ENCODE measurements at places on chromosomes 6 and 20.

DNA sequence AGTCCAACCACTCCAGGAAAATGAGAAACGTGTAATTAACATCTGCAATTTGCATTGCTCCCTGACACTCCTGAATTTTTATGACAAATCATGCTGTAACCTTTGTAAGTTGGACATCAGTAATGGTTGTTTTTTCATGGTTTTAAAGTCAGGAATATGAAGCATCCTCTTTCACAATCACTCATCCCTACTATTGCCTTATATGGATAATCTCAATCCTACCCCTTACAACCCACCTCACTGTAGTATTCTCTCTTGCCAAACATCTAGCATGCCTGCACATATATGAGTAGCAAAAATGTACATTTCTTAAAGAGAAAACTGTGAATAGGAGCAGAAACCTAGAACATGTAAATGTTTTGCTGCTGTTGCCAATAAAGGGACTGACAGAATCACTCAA, 729.5 kb downstream of the KIF16B start:
- no peak for DNase-seq

DNA sequence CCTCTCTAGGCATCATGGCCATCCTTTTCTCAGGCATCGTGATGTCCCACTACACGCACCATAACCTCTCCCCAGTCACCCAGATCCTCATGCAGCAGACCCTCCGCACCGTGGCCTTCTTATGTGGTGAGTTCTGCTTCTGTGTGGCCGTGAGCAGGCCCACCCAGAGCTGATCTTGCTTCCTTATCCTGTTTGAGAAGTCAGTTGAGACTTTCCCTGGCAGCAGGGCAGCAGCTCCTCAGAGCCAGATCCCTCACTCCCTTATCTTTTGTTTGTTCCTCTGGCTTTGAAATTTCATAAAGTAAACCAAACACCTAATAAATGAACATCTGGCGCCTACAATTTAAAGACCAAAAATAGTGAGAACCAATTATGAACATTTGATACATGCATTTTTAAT, 40.6 kb downstream of the SPATA2 start:
- DNase-seq, result no peak

- no peak for DNase-seq
Observed at GRCh38 chr20:37267667-37268313, 6.2 kb upstream of the GHRH start.

DNA sequence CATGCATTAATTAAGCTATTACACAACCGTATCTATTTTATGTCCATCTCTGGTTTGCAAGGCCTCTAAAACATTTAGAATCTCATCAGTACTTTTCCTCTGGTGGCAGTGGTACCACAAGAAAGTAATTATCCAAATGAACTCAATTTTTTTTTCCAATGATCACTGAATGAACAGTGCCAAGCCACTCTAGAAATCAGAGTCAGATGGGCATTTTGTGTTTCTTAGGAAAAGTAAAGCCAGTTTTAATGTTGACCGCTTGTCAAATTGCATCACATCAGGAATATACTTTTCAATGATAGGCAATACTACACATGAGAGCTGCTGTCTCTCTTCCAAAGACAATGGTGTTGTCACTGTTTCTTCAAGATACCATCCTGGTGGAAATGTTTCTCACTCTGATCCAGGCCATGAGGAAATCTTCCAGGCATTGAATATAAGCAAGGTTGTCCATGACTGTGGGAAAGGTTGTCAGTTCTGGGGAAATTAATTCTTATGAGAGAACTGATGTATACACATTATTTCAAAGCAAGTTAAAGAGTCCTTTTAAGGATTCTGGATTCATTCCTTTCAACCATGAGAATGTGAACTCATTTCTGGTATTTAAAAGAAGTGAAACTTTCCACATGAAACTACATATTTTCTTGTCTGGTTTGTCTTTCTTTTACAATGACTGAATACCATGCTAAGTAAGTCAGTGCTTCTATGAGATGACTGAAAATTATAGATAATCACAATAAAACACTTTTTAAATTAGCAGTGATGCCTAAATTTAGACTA, 108.8 kb upstream of the TCF21 start:
- no peak for DNase-seq

DNA sequence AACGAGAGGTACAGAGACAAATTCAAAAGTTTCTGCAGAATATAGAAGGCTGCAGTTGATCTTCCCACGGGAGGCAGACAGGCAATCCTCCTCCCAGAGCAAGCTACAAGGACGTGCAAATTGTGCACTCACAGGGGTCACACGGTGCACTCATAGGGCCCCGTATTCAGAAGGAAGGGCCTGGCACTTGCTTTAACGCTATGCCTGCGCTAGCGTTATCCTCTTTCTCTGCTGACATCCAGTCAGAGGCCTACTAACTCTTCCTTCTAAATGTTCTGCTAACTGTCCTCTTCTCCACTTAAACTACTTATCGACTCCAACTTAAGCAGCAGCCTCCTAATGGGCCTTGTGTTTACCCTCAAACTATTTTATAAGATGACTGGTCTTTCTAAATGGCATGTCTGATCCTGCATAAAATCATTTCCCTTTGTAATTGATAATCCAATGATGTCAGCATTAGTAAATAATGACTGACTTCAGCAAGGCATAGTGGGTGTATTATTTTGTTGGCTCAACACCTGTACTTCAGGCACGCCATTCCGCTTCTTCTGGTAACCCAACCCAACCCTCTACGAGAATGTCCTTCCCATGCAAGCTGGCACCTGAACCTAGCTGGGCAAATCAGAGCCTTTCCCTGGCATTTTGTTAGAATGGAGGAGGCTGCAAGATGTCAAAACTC, 2.2 kb downstream of the IFNGR1 start:
- no peak for DNase-seq

- no peak for DNase-seq
Observed at GRCh38 chr6:39426073-39426456, 103.6 kb upstream of the KCNK16 start.

DNA sequence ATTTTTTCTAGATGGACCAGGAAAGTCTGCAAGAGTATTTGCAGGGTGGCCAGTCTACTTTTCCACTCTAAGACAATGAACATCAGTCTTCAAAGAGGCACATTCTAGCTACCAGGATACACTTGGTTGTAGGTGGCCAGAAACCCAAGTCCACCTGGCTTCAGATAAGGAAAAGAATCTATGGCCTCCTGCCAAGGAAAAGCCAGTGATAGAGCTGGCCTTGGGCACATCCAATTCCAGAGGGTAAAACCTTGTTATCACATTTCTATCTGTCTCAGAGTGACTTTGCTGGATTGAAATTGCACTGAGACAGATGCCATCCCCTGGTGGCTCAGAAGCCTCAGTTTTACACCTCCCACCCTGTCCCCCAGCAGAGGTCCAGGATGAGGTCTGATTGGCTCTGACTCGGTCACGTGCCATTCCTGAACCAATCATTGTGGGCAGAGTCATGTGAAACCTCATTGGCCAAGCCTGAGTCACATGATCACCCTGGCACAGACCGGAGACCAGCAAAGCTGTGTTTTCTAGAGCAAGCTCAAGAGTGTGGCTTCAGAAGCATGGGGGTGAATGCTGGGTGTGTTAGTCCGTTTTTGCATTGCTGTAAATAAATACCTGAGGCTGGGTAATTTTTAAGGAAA, 497.4 kb upstream of the SULF2 start:
- DNase-seq, result no peak

DNA sequence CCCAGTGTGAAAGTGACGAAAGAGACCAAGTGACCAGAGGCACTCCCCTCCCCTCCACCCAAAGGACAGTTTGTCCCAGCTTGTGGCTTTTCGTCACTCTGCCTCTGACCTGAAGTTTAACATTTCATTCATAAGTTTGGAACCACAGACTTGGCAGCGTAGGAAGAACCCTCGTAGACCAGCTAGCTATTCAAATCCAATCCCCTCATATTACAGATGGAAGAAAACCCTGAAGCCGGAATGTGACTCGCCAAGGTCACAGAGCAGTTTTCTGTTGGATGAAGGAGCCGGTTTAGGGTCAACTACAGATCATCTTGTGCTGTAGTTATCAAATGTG, 3.9 kb upstream of the SYS1 start:
- no peak for DNase-seq

GRCh38 chr6:31203345-31203979, 33.0 kb upstream of the POU5F1 start:
- DNase-seq, result peak; percentile 58

DNA sequence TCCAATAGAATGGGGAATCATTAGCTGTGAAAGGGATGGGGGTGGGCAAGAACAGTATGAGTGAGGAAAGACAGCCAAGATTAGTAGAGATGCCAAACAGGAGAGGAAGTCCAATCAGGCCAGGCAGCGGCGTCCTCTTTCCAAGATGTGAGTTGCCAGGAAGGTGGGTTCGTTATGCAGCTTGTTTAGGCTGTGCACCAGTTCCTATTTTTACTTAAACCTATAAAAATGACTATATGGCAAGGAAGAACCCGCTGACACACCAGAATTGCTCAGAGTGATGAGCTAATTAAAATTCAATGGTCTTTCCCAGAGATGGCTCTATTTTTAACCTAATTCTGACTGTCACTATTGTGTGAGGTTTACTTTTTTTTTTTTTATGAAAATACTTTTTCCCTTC, 88.2 kb downstream of the SLC22A23 start:
- DNase-seq, result no peak

- DNase-seq, result no peak
Observed at GRCh38 chr6:4969609-4970285, 34.1 kb downstream of the RPP40 start.

- DNase-seq, result no peak
Observed at GRCh38 chr6:80548532-80548931, 442.1 kb downstream of the BCKDHB start.

GRCh38 chr20:59010995-59011873, 4.2 kb upstream of the CTSZ start:
- no peak for DNase-seq

- DNase-seq, result no peak
Observed at GRCh38 chr6:46756469-46757213, 9.9 kb downstream of the ANKRD66 start.

DNA sequence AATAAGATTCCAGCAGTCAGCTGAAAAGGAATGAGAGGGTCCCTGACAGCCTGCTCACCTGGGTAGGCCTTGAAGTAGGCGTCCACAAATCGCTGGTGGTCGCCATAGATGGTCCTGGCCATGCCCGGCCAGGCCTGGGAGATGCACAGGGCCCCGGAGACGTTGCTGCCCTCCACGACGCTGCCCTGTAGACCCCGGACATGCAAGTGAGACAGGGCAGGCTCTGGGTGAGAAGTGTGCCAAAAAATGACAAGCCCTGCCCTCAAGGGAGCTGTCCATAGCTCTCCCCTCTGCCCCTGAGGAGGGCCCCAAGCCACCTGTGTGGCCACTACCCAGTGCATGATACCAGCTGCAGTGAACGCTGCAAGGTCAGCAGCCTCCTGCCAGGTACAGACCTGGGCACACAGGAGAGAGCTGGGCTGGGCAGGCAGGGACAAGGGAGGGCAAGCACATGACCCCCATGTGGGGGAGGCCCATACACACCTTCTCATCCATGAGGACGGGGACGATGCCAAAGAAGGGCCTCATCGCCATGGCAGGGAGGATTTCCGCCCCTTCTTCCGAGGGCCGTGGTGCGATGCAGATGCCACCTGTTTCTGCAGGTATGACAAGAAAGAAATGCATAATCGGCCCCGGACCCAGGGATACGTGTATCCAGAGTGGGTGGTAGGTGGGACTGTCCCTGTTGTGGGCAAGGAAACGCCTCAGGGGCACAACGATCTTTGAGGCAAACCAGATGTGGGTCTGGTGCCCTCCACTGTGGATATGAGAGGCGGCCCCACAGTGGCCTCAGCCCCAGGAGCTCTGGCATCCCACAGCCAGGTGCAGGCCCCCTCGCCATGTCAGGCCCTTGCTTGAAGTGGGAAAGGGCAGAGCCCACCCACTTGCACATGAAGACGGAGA, 21.2 kb upstream of the APMAP start:
- no peak for DNase-seq

- no peak for DNase-seq
Observed at GRCh38 chr6:87723170-87724078, 21.4 kb upstream of the AKIRIN2 start.

GRCh38 chr6:30002871-30003270, 58.2 kb upstream of the POLR1H start:
- DNase-seq, result no peak

DNA sequence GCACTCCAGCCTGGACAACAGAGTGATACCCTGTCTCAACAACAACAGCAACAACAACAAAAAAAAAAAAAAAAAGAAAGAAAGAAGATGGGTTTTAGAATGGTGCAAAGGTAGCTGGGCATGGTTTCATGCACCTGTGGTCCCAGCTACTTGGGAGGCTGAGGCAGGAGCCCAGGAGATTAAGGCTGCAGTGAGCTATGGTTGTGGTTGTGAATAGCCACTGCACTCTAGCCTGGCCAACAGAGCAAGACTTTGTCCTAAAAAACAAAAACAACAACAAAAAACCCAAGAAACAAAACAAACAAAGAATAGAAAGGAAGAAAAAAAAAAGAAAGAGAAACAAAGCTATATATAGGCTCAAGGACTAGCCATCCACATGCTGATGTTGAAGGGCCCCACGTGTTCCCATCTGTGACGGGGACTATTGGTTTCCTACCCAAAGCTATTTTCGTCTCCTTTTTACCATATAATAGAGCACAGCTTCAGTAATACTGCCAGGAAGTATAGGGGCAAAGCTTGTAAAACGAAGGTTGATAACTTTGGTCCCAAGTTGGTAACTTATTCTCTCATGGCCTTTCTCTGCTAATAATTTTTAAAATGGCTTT, 7.9 kb upstream of the EEF1E1 start:
- no peak for DNase-seq

GRCh38 chr6:83978324-83978734, 55.2 kb upstream of the MRAP2 start:
- no peak for DNase-seq

GRCh38 chr20:40633123-40633850, 55.7 kb downstream of the MAFB start:
- DNase-seq, result no peak

DNA sequence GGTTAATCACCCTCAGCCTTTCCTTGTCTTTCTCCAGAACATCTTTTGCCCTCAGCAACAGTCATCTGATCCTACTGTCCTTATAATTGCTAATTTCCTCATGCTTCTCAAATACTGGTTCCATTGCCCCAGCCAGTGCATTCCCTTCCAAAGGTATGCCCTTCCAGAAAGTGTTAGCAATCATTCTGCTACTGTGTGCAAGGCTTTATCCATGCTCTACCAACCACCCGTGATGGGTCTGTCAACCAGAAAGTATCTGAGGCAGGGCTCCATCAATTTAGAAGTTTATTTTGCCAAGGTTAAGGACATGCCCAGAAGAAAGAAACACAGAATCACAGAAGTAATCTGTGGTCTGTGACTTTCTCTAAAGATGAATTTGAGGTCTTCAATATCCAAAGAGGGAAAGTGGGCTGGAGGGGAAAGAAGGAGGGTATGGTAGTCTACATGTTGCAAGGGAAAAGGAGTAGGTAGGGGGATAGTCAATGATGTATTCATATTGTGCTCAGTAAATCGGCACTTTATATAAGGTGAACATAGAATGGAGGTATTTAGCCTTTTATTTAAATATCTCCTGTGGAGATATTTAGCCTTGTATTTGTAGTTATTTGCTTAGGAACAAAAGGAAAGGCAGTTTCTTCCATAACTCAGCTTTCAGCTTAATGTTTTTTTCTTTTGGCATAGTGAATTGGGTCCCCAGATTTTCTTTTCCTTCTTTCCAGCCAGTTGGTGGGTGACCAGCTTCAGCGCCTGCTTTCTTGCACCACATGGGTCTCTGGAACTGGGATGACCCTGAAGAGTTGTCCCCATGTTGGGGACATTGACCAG, 35.2 kb upstream of the PAQR8 start:
- no peak for DNase-seq

GRCh38 chr20:43658723-43659419, 8.0 kb upstream of the MYBL2 start:
- DNase-seq, result no peak

Measured in stimulated activated CD8-positive, alpha-beta memory T cell treated with anti-CD3 and anti-CD28 coated beads, Interleukin-15, amount 100 ng/mL, for 4 hours (primary cell).